NCI-H524 (cell line): ENCODE measurements at places on chromosomes 2 and 18.

DNA sequence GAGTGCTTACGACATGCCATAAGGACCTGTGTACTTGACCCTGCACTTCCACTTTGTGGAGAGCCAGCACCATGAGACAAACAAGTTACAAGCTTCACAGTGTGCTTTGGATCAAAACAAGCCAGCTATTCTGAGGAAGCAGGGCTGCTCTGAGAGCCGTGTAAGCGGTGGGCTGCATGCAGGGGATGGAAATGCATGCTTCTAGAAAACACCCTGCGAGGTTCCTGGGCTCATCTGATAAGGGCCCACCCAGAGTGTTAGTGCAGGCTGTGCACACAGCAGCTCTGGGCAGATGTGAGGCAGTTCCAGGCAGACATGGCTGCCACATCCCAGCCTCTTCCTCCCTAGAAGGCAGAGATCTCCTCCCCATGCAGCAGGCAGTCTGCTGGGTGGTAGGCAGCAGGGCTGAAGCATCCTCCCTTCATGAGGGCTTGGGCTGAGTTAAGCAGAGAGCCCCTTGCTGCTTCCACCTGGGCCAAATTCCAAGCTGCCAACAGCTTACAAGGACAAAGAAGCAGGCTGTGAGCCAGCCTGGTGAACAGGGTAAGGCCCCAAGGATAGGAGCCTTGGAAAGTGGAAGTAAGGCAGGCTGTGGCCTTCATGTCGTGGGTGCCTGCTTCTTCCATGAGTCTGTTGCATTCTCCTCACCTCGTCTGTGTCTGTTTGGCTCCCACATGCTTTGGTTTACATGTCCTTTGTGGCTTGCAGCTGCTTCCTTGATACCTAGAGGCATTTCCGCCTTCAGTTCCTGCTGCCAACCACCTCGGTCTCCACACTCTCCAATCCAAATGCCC lies 7.7 kb downstream of the PSD4 start:
- peak; percentile 50 for DNase-seq

- DNase-seq = peak; percentile 96
Observed at GRCh38 chr2:149611100-149611820, 23.7 kb upstream of the MMADHC start.

DNA sequence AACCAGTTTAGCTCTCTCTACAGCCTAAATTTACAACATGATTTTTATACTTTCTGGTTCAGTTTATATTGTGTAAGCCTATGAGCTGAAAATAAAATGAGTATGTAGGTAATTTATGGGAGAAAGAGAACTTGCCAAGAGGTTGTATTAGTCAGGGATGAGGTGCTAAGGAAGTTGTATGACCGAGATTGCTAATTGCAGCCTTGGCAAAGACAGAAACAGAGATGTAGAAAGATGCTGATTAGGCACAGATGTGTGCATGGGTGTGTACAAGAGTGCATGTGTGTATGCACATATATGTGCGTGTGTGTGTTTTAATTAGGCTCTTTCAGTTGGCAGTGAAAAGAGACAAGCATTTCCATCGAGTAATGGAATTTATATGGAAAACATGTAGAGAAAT lies 213.9 kb downstream of the FBXO15 start:
- no peak for DNase-seq

GRCh38 chr2:175766880-175767279 lies 235.2 kb downstream of the LNPK start:
- no peak for DNase-seq

DNA sequence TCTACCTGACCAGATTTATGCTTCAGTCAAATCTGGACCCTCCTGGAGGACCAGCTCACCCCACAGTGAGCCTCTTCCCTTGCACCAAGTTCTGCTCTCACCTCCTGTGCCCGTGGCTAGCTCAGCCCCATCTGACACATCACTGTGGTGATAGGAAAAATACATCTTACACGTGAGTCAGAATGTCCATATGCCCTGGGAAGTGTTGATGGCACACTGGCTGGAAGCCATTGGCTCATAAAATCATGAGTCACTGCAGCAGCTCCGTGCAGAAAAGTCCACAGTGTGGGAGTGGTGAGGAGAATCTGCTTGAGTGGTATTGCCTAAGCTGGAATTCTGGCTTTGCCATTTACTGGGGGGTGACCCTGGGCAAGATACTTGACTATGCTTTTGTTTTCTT lies 42.6 kb upstream of the RAPGEF4 start:
- no peak for DNase-seq

DNA sequence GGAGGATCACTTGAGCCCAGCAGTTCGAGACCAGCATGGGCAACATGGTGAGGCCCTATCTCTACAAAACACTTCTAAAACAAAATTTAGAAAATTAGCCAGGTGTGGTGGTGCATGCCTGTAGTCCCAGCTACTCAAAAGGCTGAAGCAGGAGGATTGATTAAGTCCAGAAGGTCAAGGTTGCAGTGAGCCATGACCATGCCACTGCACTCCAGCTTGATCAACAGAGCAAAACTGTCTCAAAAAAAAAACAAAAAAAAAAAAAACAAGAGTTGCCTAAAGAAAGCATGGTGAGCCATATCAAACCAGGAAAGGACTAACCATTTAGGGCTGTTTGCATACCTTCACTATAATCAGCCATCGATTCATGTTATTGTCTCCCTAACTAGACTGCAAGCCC lies 4.5 kb downstream of the CLASP1 start:
- no peak for DNase-seq

DNA sequence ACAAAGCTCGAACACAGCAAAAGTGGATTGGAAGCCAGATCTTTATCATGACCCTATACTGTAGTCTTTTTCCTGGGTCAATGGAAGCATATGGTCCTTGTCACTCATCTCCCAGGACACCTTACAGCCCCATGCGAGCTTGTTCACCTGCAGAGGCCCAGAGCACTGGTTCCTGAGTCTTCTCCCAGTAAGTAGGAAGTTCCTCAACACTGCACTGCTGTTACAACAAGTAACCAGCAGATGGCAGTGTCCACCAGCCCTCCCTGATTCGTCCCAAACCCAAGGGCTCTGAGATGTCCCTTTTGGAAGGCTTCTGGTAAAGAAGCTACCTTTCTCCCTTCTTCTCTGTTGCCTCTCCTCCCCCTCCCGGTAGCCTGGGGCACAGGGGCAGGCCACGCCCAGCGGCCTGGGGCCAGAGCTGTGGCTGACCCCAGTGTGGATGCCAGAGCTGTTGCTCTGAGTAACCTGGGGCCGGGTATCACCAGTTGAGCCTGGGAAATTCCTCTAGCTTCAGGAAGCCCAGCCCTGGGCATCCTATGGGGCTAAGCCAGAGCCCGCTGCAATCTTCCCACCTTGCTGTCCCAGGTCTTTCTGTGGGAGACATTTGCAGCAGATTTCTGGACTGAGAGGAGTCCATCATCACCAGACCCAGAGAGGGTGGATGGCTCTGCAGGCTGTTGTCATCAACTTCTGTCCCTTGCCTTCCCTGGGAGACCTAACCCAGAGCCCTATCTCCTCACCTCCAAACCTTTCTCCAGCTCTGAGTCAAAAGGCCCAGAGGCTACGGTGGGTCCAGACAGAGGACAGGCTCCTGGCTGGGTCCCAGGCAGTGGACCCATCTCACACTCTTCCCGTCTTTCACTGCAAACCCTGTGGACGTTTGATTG lies 5.3 kb upstream of the GDF7 start:
- DNase-seq = peak; percentile 64

DNA sequence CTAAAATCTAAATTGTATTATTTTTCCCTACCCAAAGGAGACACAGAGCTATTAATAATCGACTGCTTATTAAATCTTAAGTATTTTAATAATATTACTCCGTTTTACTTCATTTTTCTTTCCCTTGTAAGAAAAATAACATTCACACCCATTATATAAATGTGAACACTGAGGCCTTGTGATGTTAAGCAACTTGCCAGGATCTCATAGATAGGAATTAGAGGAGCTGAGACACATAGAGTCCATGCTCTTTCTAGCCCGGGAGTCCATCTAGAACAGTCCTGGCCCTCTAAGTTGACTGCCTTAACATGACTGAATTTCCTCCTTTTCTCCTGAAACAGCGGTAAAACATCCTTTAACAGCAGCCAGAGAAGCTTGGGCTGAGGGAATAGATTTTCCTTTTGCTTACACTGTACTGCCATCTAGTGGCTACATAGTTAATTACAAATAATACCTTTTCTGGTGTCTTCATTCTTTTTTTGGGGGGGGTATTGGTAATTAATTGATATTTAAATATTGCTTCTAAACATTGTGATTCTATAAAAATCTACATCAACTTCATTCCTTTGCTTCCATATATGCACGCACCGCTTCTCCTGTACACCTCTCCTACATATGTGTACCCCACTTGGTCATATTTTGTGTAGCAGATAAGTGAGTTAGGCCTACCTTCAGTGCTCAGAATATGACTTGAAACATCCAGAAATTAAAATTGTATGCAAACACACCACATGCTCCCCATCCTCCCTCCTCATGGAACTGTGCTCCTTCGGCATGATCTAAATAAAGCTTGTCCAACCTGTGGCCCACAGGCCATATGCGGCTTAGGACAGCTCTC lies 125.8 kb upstream of the HNMT start:
- peak; percentile 70 for DNase-seq
